ENCODE measurements at places on chromosomes 1 and 21.

DNA sequence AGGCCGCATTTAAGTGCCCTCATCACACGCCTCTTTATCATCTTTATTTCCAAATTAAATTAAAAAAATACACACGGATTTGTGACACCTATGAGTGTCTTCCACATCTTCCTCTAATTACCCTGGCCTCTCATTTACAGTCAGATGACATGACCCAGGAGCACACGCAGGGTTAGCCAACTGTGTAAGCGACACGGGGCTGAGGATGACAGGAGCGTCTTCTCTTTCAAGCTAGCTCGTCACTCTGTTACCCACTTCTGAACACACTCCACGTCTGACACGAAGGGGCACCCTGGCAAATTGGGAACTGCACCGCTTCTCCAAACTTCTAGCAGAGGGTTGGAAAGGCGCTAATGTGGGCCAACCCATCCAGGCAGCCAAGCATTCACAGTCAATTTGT, 112.1 kb downstream of the SMYD2 start:
- DNase-seq = no peak

DNA sequence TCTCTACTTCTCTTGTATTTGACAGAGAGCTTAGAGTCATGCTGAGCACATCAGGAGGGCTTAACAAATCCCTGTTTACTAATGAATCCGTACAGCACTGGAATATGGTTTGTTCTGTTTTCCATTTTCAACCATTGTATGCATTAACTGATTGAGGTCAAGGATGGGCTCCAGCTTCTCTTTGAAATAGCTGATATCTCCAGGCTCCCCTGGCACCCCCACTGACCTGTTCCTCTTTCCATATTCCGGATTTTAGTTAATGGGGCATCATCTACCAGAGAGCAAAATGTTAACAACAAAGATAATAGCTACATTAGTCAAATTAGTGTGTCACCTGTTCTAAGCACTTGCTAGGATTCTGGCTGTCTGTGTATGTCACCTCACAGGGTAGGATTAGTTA, 57.6 kb downstream of the NENF start:
- no peak for DNase-seq

DNA sequence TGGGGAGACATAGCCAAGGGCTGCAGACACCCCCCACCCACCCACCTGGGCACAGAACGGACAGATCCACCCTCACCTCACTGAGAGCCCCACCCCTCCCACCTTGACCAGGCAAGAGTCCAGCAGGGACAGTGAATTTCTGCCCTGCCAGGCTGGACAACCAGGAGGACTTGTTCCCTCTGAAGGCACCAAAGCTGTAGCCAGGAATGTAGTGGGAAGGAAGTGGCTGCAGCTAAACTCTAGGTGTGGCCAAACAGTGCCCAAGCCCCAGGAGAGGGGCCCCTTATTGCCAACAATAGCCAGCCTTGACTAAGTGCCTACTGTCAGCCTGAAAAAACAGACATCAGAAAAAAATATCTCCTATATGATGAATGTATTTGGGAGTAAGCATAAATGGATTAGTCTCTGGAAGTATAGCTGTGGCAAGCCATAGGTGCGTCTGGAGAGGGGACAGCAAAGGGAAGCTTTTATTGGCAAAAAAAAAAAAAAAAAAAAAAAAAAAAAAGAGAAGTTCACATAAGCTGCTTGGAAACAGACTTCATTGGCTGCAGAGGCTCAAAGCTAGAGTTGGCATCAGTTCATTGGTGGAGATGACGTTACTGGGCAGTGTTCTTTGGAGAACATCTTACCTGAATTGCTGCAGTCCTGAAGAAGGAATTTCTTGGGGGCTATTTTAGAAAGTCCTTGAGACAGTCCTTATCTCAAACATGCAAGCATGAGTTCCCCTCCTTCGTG, 64.1 kb upstream of the TMEM51 start:
- no peak for DNase-seq

GRCh38 chr1:64871256-64871655, 95.1 kb downstream of the JAK1 start:
- DNase-seq = no peak

DNA sequence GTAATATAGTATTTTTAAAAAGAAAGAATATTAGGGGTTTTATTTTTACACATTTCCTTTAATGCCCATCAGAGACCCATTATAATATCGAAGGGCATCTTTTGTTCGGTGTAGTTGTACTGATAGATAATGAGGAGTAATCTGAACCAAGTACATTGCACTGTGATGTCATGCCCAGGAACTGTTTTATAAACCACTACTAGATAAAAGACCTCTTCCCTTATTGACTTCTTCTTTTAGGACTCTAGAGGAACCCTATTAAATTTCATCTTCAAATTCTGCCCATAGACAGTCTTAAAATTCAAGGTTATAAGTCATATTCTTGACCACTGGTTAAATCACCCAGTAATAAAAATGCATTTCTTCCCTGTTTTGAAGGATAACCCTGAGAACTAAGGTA, 206.5 kb downstream of the NRIP1 start:
- no peak for DNase-seq

- DNase-seq = no peak
These were observed 22.2 kb downstream of the DESI2 start for GRCh38 chr1:244675167-244675566.

DNA sequence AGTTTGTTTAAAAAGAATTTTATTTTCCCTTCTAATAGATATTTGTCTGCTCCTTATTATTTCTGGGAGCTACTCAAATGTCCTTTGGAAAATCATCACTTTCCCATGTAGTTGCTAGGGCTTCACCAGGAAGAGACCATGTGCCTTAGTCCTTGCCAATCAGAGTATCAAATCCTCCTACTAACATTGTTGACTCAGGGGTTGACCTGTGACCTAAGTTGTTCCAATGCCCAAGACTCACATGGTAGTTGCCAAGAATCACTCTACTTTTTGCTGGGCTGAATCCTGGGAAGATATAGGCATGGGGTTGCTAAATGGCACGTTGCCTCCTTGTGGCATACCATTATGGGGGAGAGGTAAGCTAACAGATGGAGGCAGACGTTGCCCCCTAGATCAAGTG, 58.2 kb upstream of the FOXD3 start:
- DNase-seq = no peak

- DNase-seq = no peak
These were observed 22.5 kb upstream of the PKP1 start for GRCh38 chr1:201260648-201261311.
